ENCODE measurements at places on chromosomes 3 and 15. TPM values are rescaled to one million over a fixed set of nuclear protein-coding genes. Genes with fewer than 3 reads are reported as not detected.
A peak's percentile ranks its signal among the peaks of the same experiment; 100 is the strongest.

- H3K4me1 ChIP-seq, result no peaks in the 10 kb centered on the region
- DNase-seq, result no peak
- H3K4me3 ChIP-seq, result no peak overlapping the region
- H3K27me3 ChIP-seq, result peaks cover 23% of the 10 kb centered on the region
- H3K36me3 ChIP-seq, result no peaks in the 10 kb centered on the region
- no peak overlapping the region for H3K27ac ChIP-seq
Measured at GRCh38 chr15:74215958-74216357, 13.4 kb upstream of the STRA6 start.

- H3K27ac ChIP-seq, result no peak overlapping the region
- peaks cover 28% of the 10 kb centered on the region for H3K27me3 ChIP-seq
- H3K4me1 ChIP-seq, result peaks cover 2% of the 10 kb centered on the region
- no peak for DNase-seq
Measured at GRCh38 chr15:76140074-76140464, 80.3 kb downstream of the TMEM266 start.

GRCh38 chr3:10283638-10284037 lies 9.1 kb downstream of the GHRL start:
- no peaks in the 10 kb centered on the region for H3K27me3 ChIP-seq
- H3K4me3 ChIP-seq, result no peak overlapping the region
- H3K27ac ChIP-seq, result no peak overlapping the region
- peaks cover 13% of the 10 kb centered on the region for H3K4me1 ChIP-seq
- peaks cover 71% of the 10 kb centered on the region for H3K36me3 ChIP-seq

DNA sequence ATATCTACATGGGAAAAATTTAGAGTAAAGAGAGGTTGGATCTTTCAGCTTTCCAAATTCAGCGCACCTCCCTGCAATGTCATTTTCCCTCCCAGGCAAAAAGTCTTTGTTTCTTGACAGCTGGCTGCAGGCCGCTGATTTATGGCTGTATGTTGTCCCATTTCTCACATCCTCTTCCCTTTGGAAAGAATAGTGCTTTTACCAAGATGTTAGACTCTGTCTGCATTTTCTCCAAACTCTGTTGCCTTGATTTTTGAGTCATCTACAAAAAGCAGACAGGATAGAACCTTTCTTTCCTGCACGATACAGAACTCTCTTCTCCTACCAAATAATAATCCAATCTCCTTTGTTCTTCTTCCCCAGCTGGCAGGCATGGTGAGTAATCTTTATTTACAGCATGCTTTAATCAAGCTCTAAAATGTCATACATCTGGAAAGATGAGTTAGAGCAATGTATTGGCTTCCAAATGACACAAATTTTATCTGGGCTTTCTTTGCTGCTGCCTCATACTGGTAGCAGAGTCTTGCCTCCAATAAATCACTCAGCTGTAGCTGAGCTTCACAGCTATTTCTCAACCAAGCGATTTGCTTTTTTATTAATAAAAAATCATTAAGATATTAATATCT lies 101.9 kb downstream of the PIK3R4 start:
- no peaks in the 10 kb centered on the region for H3K4me1 ChIP-seq
- H3K27me3 ChIP-seq, result peaks cover 10% of the 10 kb centered on the region
- H3K27ac ChIP-seq, result no peak overlapping the region
- no peak overlapping the region for H3K4me3 ChIP-seq
- no peak for DNase-seq
- no peaks in the 10 kb centered on the region for H3K36me3 ChIP-seq

DNA sequence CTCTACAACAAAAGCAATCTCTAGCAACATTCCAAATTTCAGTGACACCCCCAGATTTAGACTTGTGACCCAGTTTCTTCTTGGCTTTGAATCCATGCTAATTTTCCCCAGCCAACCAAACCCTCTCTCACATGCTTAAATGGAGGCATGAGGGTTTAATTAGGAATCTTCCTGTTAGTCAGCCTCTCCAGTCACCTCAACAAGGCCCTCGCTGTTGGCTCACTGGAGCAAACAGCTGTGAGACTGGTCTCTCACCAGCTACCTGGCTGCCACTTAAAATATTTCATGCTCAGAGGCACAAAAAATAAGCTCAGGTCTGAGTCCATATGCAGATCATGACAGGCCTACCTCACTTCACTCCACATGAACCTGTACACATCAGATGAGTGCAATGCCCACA lies 630.4 kb upstream of the ADAMTS9 start:
- H3K4me1 ChIP-seq, result no peaks in the 10 kb centered on the region
- no peak overlapping the region for H3K4me3 ChIP-seq
- H3K27ac ChIP-seq, result no peak overlapping the region
- no peak for DNase-seq
- no peaks in the 10 kb centered on the region for H3K27me3 ChIP-seq

DNA sequence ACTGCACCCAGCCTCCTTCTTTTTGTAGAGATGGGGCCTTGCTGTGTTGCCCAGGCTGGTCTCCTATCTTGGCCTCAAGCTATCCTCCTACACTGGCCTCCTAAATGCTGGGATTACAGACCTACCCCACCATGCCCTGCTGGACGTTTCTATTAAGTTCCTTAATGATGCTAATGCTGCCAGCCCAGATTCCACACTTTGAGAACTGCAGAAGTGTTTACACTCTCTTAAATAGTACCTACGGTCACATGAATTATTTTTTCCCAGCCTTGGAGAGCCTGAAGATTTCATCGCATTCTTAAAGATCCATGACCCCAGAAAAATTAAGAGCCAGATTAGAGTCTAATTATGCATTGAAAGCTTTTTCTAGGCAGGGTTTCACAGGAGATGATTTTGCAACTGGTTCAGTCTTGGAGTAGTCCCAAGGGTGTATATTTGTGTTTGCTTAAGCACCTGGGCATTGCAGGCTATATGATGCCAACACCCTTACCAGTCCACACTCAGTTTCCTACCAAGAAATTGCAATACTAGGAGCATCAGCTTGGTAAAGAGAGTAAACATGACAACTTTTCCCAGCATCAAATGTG lies 36.6 kb downstream of the TM4SF4 start:
- no peak for DNase-seq
- H3K27me3 ChIP-seq, result peaks cover 17% of the 10 kb centered on the region
- peaks cover 10% of the 10 kb centered on the region for H3K4me1 ChIP-seq

DNA sequence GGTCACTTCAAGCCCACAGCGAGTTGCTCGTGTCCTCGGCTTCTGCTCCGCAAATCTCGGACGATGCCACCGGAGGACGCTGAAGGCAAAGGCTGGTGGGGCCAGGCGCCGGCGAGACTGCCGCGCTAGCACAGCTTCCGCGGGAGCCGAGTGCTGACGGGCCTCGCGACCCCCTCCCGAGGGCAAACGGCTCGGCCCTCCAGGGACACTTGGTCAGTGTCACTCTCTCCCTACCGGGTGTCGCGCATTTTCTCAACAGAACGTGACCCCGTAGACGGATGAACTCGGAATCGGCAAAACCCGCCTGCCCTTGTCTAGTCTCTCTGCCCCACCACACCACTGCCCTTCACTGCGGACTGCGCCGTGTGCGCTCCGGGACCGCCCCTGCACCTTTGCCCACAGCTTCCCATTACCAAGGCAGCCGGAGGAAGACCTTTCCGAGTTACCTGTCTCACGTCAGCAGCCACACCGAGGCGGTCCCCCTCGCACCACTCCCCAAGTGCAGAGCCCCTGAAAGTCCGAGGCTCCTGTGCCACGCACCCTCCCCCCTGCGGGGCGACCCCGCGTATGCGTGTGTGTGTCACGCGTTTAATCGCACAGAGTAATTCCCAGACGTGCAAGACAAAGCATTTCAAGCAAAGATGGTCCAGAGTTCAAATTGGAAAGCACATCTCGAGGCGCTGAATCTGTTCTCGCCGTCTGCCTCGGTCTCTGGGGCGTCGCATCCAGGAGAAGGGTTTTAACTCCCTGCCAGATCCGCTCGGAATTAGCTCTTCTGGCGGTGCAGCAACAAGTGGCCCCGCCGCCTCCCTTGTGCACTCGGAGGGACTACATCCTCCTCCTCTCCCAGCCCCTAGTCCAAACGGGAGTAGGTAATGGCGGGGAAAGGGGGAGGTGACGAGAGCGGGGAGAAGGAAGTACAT lies 245.0 kb upstream of the TOPAZ1 start:
- H3K27ac ChIP-seq, result peak overlapping the region; percentile 46
- peaks cover 65% of the 10 kb centered on the region for H3K27me3 ChIP-seq
- no peaks in the 10 kb centered on the region for H3K36me3 ChIP-seq
- H3K4me3 ChIP-seq, result peak overlapping the region; percentile 89

GRCh38 chr3:17830788-17831187 lies 88.4 kb upstream of the TBC1D5 start:
- H3K4me3 ChIP-seq, result no peak overlapping the region
- DNase-seq, result no peak
- no peaks in the 10 kb centered on the region for H3K4me1 ChIP-seq

GRCh38 chr15:49827311-49827710 lies 206.5 kb downstream of the DTWD1 start:
- H3K36me3 ChIP-seq, result no peaks in the 10 kb centered on the region
- no peak overlapping the region for H3K27ac ChIP-seq
- no peaks in the 10 kb centered on the region for H3K27me3 ChIP-seq
- H3K4me3 ChIP-seq, result no peak overlapping the region

DNA sequence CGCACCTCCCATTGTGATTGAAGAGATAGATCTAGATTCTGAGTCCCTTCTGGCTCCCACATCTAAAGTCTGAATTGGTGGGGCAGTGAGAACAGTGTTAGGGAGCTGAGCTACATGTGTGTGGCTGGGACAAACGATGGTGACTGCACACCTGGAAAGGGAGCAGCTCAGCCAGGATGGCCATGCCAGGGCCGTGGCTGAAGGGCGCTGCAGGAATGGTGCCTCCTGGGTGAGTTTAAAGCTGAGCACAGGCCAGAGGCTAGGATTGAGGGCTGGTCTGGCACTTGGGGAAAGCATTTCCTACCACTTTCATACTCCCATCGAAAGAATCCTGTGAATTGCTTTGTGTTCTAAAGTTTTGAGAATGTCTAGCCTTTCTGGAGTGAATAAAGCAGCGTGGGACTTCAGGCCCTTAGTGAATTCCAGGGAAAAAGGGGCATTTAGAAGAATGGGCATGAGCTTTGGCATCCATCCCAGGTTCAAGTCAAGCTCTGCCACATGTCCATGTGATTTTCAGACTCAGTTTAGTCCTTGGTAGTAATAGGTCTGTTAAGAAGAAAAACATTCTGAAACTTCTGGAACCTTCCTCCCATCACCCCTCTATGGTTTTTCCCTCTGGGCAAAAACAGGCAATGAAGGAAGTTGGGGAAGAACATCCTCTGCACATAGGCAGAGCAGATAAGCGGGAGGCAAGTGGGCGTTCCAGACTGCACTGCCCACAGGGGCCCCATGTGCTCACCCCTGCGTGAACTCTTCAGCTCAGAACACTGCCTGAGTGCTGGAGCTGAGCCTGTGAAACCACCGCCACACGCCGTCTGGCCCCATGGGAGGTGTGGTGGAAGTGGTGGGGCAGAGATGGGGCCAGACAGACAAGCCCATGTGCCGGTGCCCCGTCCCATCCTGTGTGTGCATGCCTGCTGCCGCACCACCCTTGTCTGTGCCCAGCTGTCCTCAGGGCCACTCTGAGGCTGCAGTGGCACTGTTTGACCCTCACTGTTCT lies 12.9 kb upstream of the CPNE9 start:
- no peak overlapping the region for H3K4me3 ChIP-seq
- peaks cover 24% of the 10 kb centered on the region for H3K4me1 ChIP-seq
- no peaks in the 10 kb centered on the region for H3K27me3 ChIP-seq

DNA sequence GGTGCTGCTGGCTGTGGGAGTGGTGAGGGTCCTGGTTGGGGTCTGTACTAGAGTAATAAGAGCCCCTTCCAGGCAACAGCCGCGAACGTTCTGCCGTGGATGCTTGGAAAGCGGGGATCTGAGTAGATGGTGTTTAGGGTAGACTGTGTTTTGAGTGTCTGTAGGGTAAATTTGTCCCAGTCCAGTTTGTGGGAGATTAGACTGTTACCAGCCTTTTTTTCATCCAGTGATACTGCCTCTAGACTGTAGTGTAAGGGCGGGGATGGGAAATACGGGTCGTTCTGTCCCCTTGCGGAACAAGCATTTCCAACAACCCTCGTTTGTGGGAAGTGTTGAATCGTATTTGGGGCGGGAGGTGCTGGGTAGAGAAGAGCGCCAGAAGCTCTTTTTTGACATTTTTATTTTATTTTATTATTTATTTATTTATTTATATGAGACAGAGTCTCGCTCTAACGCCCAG lies 424 bp downstream of the HAUS2 start:
- peak overlapping the region; percentile 96 for H3K4me3 ChIP-seq
- peak; percentile 18 for DNase-seq
- peaks cover 35% of the 10 kb centered on the region for H3K36me3 ChIP-seq

DNA sequence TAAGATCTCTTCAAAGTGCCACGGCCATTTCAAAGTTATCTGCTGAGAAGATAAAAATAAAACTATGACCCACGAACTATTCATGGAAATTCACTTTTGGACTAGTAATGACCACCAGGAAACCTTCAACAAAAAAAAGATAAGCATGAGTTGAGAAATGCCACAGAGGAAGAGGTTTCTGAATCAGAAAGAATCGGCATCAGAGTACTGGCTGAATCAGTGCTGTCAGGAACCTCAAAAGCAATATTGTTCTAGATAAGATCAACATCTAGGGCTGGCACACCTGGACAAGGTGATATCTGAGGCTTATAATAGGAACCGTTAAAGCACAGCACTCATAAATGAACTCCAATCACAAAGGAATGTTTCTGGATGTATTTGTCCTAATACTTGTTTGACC lies 72.7 kb downstream of the PEAK1 start:
- no peak overlapping the region for H3K27ac ChIP-seq
- no peak overlapping the region for H3K4me3 ChIP-seq
- no peaks in the 10 kb centered on the region for H3K27me3 ChIP-seq
- peaks cover 1% of the 10 kb centered on the region for H3K4me1 ChIP-seq
- peaks cover 32% of the 10 kb centered on the region for H3K36me3 ChIP-seq

- H3K36me3 ChIP-seq, result peaks cover 14% of the 10 kb centered on the region
- DNase-seq, result no peak
- H3K27ac ChIP-seq, result peak overlapping the region; percentile 24
- no peaks in the 10 kb centered on the region for H3K27me3 ChIP-seq
Measured at GRCh38 chr15:39784125-39784524, 1.5 kb upstream of the FSIP1 start.

- no peaks in the 10 kb centered on the region for H3K4me1 ChIP-seq
- H3K27ac ChIP-seq, result no peak overlapping the region
- no peak overlapping the region for H3K4me3 ChIP-seq
- no peaks in the 10 kb centered on the region for H3K36me3 ChIP-seq
- peaks cover 6% of the 10 kb centered on the region for H3K27me3 ChIP-seq
Measured at GRCh38 chr3:127394984-127395662, 107.3 kb upstream of the PRR20G start.

DNA sequence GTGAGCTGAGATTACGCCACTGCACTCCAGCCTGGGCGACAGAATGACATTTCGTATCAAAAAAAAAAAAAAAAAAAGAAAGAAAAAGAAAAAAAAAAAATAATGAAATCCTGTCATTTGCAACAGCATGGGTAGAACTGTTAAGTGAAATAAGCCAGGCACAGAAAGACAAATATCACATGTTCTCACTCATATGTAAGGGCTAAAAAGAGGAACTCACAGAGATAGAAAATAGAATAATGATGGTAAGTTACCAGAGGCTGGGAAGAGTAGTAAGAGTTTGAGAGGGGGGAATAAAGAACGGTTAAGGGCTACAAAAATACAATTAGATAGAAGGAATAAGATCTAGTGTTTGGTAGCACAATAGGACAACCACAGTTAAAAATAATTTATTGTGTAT lies 19.7 kb downstream of the DENND6A start:
- H3K36me3 ChIP-seq, result peaks cover 27% of the 10 kb centered on the region
- peak overlapping the region; percentile 12 for H3K4me3 ChIP-seq
- H3K27me3 ChIP-seq, result no peaks in the 10 kb centered on the region
- H3K27ac ChIP-seq, result peak overlapping the region; percentile 77

LRRN1 gene
- total RNA-seq, result 0.81 TPM

ASB14 gene
- not detected for total RNA-seq

DHFR2 gene
- 5.0 TPM for total RNA-seq

TARS3 gene
- total RNA-seq, result 12.0 TPM

OR5K2 gene
- total RNA-seq, result not detected

HRG gene
- not detected for total RNA-seq

LRTM1 gene
- not detected for total RNA-seq

TM6SF1 gene
- total RNA-seq, result 3.9 TPM

GRM7 gene
- not detected for total RNA-seq

Data from activated B cell treated with CpG ODN at 0.5 μM for 24 hours (primary cell).